Progenitor cell of endocrine pancreas (in vitro differentiated cells): ENCODE measurements at places on chromosomes 2 and 18.

- no peak for DNase-seq
These were observed 128.0 kb upstream of the CCDC150 start for GRCh38 chr2:196511258-196512168.

- DNase-seq: no peak
These were observed 241.7 kb downstream of the LRP1B start for GRCh38 chr2:141888987-141889555.

- DNase-seq: no peak
These were observed 17.1 kb downstream of the RAMP1 start for GRCh38 chr2:237876532-237876931.

DNA sequence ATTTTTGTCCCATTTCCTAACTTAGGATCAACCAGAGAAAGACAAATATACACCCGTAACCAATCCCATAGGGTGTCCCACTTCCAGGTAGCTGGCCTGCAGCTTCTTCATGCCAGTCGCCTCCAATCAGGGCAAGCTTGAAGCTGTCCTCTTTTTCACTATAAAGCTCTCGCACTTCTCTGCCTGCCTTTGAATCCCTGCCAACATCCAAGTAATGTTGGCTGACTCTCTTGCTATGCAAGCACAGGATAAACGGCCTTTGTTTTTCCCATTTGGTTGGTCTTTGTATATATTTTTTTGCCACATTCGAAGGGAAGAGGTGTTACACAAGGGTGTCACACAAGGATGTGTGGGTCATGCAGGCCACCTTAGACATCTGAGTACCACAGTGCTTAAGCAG, 388.8 kb downstream of the CBLN2 start:
- DNase-seq: no peak

DNA sequence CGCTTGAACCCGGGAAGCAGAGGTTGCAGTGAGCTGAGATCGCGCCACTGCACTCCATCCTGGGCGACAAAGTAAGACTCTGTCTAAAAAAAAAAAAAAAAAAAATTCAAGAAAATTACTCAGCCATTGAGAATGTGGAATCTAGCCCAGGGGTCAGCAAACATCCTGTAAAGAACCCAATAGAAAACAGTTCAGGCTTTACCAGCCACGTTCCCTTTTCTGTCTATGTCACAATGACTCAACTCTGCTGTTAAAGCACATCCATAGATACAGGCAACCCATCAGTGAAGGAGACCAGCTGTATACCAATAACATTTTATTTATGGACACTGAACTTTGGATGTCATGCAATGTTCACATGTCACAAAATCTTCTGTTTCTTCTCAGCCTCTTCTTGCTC, 435.6 kb upstream of the GYPC start:
- no peak for DNase-seq

- DNase-seq: peak; percentile 51
These were observed 620 bp upstream of the GALNT1 start for GRCh38 chr18:35580701-35581539.

GRCh38 chr18:10138719-10139118, 224.9 kb downstream of the VAPA start:
- DNase-seq: no peak
